Left colon (tissue), 2 donors: ENCODE measurements at places on chromosomes 5 and 9. TPM values are rescaled to one million over a fixed set of nuclear protein-coding genes. Genes with fewer than 3 reads are reported as not detected.

- no peak for DNase-seq
These were observed 142.2 kb downstream of the PLCXD3 start for GRCh38 chr5:41368158-41368557.

- no peak for DNase-seq
These were observed 99.6 kb upstream of the RAPGEF1 start for GRCh38 chr9:131839281-131840084.

DNA sequence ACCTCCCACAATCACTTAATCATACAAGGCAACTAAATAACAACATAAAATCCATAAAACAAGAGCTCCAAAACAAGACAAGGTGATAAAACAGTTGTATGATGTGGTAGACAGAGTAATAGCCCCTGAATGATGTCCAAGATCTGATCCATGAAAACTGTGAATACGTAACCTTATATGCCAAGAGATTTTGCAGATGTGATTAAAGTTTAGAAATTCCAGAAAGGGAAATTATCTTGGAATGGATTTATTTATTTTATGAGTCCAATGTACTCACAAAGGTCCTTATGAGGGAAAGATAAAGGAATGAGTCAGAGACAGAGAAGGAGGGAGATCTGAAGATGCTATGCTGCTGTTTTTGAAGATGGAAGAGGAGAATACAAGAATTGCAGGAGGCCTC lies 1775.7 kb upstream of the C9orf72 start:
- no peak for DNase-seq

DNA sequence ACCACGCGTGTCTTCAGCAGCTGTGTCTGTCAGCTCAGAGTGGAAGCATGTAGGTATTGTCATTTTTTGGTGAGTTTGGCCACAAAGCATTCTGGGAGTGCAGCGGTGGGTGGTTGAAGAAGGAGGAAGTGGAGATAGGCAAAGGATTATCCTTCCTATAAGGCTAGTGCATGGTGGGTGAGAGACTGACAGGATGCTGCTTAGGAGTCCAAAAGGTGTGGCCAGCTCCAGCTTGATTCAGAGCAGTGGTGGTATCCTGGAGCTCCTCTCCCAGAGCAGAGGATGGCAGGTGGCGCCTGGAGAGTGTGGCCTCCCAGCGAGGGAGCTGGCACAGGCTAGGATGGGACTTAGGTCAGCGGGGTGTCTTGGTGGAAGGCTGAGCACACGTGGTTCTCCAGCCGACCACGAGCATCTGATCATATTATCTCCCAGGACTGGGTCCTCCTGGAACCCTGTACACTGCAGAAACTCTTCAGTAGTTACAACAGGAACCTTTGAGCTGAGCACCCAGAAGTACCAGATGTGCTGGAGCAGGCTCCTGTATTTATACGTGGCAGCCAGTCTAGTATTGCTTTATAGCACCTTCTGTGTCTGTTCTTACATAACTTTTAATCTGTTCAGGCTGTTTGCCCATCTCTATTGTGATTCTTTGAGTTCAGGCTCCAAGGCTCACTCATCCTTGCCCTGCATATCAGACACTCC lies 29.6 kb downstream of the MAML1 start:
- DNase-seq = no peak

DNA sequence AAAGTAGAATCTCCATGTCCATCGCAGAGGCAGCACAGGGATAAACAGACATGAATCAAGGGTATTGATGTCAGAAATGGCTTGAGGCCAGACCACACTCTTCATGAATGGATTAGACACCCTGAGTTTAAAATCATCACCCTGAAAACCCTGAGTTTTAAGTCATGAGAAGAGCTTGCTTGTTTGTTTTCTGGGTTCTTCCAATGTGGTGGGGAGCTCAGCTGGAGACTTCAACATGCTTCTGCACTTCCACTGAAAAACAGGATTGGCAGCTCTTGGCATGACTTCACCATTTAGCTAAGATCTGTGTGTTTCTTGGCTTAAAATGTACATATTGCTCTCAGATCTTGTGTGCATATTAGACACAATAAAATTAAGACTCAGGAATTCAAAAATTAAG lies 9.8 kb downstream of the GCNT4 start:
- DNase-seq = no peak

- no peak for DNase-seq
These were observed 50.4 kb upstream of the SLC2A8 start for GRCh38 chr9:127346584-127346983.

DNA sequence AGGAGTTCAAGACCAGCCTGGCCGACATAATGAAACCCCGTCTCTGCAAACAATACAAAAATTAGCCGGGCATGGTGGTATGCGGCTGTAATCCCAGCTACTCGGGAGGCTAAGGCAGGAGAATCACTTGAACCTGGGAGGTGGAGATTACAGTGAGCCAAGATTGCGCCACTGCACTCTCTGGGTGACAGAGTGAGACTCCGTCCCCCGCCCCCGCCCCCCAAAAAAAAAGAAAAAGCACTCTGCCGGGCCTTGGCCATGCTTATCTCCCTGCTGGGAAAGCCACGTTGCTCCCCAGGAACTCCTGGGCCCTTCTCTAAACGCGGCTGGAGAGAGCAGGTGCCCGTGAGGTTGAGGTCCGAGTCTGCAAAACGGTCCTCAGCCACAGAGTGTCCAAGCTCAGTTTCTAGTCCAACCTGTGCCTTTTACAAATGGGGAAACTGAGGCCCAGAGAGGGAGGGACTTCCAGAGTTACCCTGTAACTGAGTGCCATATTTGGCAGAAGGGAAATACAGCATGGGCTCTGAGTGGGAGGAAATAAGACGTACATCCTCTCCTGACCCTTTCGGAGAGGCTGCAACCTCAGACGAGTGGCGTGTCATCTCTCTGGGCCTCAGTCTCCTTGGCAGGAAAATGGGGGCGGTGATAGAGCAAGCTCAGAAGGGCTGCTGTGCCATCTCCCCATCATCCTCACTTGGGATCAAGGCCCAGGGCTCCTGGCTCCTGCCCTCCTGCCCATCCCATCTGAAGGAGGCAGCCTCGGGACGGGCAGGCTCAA lies 6.6 kb upstream of the PHYHD1 start:
- no peak for DNase-seq

Gene THBS4
- 0.79 TPM for total RNA-seq

Gene PALM2AKAP2
- 2.7 TPM for total RNA-seq

Gene TXNDC8
- total RNA-seq = not detected

Gene MARVELD2
- total RNA-seq = 56.0 TPM

Gene EPB41L4B
- total RNA-seq = 147 TPM
